ENCODE measurements at places on chromosomes 12 and 14.

DNA sequence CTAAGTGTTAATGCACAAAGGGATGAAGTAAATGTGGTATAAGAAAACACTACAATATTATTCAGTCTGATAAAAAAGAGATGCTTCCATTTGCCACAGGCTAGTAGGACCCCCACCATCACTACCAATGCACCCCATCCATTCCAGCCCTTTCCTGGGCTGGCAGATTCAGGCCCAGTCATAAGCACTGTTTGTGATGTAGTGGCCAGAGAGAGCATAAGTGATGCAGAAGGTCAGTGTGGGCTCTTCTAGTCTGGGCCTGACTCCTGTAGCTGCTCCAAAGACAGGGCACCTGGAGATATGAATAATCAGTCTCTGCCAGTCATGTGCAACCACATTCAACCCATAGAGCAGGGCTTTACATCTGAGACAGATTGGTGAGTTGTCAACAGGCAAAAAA is 1294.7 kb downstream of the TMEM121 start:
- no peak for DNase-seq

DNA sequence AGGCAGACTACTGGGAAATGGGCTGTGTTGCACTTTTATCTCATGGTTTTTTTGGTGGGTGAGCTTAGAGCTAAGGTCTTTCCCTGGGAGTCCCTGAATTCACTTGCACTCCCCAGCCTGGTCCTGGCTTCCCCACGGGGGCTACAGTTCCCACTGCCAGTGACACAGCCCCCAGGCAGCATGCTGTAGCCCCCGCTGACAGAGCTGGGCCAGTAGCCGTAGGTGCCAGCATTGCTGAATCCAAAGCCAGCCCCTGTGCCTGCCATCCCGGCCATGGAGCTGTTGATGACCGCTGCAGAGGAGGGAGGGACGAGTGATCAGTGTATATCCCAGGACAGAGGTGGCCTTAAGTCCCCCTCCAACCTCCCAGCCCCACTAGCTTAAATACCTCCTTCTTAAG is 6.9 kb upstream of the KRT72 start:
- DNase-seq: no peak

DNA sequence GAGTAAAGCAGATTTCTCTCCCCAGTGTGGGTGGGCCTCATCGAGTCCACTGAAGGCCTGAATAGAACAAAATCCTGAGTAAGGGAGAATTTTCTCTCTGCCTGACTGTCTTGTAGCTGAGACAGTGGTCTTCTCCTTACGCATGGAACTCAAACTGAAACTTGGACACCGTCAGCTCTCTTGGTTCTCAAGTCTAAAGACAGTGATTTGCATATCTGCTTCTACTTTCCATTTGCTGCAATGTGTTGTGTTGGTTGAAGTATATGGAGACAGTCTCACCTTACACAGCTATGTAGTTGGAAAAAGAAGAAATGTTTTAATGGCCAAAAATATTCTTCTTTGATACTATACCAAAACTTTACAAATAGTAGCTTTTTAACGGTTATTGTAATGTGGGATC is 160.2 kb upstream of the LMNTD1 start:
- DNase-seq: no peak

- peak; percentile 1 for DNase-seq
Measured at GRCh38 chr12:53631721-53632120, 5.5 kb upstream of the ATF7 start.

GRCh38 chr12:79274501-79275064 is 410.0 kb downstream of the SYT1 start:
- no peak for DNase-seq

DNA sequence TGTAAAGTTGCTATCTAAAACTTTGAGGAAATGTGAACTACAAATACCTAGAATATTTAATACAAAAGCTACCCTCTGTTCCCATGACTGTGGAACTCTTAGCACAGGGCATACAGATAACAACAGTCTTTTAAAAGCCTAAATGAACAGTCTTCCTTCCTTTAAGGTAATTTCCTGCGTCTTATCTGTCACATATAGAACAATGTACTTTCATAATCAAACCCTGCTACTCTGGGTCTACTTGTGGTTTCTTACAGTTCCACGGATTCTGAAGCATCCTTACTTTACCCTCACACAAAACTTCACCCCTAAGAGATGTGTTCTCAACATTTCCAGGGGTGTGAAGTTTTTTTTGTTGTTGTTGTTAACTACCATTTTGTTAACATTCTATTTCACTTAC is 5.1 kb downstream of the PKP2 start:
- no peak for DNase-seq

DNA sequence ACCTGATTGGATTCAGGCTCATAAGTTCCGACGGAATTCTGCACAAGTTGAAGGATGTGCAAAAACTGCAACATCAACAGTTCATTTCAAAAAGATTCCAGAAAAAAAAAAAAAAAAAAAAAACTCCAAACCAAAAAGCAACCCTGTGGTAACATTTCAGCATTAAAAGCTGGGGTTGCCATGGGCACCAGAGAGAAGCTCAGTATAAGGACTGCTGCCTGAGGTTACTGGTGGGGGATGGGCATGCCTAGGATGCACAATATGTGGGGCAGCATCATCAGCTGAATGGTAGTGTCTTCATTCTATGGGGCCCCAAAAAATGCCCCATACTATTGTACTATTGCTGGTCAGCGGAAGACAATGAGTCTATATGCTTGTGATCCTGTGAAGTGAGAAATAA is 44.7 kb downstream of the MBIP start:
- no peak for DNase-seq

- no peak for DNase-seq
Measured at GRCh38 chr12:95216711-95217376, 423 bp downstream of the FGD6 start.

- DNase-seq: no peak
Measured at GRCh38 chr14:51368721-51369163, 128.7 kb downstream of the TMX1 start.

DNA sequence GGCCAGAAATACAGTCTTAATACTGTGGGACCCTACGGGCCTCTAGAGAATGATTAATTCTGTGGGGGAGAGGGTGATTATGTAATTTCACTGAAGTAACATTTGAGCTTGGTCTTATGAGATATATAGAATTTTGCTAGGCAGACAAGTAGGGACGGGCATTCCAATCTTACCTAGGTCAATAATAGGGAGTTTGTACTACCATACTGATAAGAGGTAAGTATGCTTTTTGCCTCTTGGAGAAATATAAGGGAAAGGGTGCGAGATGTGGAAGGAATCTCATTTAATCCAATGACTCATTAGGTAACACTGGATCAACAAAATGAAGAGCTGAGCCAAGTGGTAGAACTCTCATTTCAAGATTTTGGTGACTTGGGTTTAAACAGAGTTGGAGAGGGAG is 5.2 kb downstream of the RAB5B start:
- no peak for DNase-seq

GRCh38 chr12:67449591-67450052 is 180.5 kb downstream of the CAND1 start:
- peak; percentile 68 for DNase-seq

DNA sequence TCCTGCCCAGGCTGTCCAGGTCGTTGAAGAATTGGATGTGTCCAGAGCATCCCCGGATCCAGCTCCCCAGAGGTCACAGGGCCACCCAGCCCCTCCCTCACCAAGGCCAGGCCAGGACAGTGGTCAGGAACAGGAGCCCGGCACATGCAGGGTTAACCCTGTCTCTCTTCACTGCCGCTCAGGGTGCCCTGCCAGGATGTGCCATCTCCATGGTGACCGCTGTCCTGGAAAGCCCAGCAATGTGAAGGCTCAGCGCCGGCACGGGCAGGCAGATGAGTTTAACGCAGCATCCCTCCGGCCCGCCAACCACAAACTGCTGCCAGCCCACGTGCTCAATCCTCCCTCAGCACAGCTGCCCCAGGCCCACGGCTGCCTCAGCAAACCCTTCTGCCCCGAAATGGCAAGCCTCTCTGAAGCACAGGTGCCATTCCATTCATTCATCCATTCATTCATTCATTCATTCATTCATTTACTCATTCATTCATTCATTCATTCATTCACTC is 4.4 kb downstream of the TMEM179 start:
- no peak for DNase-seq

- DNase-seq: no peak
Measured at GRCh38 chr14:42110167-42110566, 503.5 kb downstream of the LRFN5 start.

- no peak for DNase-seq
Measured at GRCh38 chr12:51127050-51127729, 43.8 kb upstream of the CSRNP2 start.

- no peak for DNase-seq
Measured at GRCh38 chr12:82519510-82519909, 161.2 kb downstream of the METTL25 start.

DNA sequence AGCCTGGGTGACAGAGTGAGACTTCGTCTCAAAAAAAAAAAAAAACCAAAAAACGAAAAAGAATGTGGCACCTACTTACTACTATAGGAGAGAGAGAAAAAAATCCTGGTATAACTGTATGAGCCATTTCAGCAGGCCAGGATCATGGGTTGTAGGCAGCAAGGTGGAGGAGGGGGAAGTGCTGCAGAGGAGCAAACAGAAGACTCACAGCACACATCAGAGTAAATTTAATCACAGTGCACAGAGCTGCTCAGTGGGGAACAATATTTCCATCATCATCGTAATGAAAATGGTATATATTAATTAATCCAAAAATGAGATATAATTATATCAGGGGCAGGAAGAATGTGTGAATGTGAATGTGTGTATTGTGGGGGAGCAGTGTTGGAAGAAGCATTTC is 175.8 kb downstream of the SLC2A13 start:
- DNase-seq: no peak

DNA sequence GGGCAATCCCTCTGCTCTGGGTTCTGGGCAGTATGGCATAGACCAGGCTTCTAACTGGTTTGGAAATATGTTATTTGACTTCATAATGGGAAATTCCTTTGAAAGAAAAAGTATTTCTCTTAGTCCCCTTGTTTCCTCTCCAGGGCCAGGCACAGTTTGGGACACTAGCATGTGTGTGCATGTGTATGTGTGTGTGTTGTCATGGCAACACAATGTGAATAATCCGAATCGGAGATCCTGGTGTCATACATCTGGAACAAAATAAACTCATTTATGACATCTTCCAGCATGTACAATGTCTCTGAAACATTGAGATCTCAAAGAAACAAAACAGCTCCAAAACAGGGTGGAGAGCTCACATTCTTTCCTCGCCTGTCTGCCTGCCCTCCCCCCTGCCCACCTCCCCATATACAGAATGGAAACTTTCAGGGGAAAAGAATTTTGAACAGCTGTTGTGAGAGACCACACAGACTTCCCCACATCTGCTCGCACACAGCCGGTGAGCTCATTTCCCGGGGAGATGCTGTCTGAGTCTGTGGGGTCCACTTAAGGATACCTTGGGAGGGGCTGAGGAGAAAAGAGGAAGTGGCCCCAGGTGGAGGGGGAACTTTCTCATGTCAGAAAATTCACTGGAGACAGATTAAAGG is 55.5 kb upstream of the PARP11 start:
- no peak for DNase-seq

- DNase-seq: peak; percentile 87
Measured at GRCh38 chr12:57845478-57846284, 848 bp downstream of the CTDSP2 start.

DNA sequence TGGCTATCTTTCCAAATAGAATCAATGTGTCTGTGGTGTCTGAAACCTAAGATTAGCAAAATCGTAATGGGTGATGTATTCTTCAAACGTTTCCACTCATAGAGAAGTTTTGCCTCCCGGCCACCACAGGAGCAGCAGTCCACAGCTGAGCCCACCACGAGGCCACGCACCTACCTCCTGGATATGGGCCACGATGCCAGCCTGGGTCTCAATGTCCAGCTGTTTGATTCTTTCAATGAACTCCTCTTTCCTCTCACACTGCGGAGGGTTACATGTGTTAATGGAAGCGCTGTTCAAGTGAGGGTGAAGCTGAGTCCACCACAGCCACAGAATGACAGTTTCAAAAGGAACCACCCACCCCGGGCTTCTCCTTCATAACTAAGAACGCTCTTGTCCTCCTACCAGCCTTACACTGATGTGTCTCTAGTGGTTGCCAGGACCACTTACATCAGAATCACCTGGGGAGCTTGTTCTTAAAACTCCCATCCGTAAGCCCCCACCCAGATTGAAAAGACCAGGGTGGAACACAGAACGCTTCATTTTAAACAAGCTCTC is 75.3 kb downstream of the CCDC88C start:
- DNase-seq: no peak

DNA sequence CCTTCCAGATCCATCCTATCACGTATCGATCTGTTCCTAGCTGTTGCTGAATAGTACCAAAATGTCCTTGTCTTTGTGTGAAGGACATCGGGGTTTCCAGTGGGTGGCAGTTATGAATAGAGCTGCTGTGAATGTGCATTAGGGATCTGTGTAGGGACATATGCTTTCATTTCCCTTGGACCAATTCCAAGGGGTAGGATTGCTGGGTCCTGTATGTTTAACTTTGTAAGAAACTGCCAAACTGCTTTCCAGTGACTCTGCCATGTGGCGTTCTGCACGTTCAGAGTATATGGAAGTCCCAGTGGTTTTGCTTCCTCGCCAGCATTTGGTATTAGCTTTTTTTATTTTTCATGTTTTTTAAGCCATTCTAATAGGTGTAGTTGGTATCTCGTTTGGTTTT is 28.6 kb downstream of the PACS2 start:
- no peak for DNase-seq

GRCh38 chr12:13233830-13234641 is 37.5 kb downstream of the EMP1 start:
- DNase-seq: no peak

DNA sequence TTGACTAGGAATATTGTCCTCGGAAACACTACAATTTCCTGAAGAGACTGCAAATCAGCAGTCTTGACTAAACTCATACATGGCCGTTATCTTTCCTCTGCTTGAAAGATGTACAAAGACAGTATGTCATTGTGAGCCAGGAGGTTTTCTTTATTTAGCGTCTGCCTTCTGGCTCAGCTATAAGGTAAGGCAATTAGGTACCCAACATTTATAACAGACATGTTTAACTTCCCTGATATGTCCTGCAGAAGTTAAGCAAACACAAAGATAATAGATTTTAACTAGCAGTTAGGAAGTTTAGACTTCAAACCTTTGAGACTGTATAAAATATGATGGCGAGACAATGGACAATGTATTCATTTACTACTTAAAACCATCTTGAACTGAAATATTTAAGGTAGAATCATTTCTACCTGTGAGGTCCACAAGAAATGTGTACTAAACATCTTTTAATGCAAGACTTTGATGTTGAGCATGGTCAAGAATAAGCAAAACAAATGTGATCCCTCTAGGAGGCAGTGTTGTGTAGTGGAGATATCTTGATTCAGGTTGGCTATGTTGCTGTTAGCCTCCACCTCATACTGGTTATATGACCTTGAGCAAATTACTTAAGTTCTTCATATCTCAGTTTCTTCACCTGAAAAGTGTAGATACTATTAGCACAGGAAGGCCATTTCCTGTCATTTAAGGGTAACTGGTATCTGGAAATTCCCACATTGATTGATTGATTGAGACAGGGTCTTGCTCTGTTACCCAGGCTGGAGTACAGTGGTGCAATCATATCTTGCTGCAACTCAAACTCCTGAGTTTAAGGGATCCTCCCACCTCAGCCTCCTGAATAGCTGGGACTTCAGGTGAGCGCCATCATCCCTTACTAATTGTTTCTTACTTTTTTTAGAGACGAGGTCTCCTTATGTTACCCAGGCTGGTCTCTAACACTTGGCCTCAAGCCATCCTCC is 96.3 kb upstream of the EEA1 start:
- no peak for DNase-seq

GRCh38 chr12:76455582-76456345 is 103.8 kb downstream of the OSBPL8 start:
- no peak for DNase-seq

GRCh38 chr12:121770388-121770787 is 23.1 kb downstream of the RHOF start:
- no peak for DNase-seq

- no peak for DNase-seq
Measured at GRCh38 chr12:92634202-92634601, 68.6 kb upstream of the PLEKHG7 start.
